Activated CD4-positive, alpha-beta T cell treated with anti-CD3 and anti-CD28 coated beads, Interleukin-2, amount 50 U/mL, for 24 hours (primary cell): ENCODE measurements at places on chromosomes 16 and 17.

DNA sequence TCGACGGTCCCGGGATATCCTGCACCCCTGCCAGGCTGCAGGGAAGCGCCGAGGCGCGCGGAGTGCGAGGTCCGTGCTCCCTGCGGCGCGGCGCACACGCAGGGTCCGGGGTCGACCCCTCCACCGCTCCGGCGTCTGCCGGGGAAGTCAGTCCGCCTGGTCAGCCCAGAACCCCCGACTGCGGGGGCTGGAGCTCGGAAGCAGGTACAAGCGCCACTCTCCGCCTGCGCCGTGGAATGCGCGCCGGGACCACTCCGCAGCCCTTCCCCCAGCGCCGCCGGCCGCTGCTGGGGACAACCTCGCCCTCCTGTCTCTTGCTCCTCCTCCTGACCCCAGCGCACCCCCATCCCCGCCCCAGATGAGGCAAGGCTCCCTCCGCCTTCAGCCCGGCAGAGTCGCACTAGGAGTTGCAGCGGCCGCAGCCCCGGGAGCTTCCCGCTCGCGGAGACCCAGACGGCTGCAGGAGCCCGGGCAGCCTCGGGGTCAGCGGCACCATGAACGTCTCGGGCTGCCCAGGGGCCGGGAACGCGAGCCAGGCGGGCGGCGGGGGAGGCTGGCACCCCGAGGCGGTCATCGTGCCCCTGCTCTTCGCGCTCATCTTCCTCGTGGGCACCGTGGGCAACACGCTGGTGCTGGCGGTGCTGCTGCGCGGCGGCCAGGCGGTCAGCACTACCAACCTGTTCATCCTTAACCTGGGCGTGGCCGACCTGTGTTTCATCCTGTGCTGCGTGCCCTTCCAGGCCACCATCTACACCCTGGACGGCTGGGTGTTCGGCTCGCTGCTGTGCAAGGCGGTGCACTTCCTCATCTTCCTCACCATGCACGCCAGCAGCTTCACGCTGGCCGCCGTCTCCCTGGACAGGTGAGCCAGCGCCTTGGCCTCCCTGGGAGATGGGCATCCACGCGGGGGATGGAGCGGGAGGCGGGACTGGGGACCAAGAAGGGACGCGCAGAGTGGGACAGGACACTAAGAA, at the start of gene GALR2:
Gene GALR2 (plus strand): TSS at position 392 of the 974 bp plus-strand sequence. CDS start 103 bp downstream, at position 495.
- no peak for DNase-seq

DNA sequence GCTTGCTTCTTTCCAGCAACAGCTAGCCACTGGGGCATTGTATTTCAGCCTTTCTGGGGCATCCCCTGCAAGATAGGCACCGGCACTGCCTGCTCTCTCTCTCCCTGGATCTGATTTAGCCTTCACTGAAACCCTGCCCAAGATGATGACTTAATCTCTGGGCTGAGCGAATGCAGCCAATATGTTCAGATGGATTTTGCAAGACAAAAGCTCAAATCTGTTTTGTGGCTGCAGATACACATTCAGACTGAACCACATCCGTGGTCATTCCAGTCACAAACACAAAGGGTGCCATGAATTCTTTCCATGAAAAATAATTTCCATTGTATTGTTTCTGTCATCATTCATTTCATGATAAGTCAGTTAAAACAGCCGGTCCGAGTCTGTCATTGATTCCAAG, 24.2 kb downstream of the SOST start:
- no peak for DNase-seq

GRCh38 chr17:17141860-17142552, 64.1 kb downstream of the PLD6 start:
- no peak for DNase-seq

GRCh38 chr16:84449156-84450140, 55.0 kb downstream of the MEAK7 start:
- no peak for DNase-seq

GRCh38 chr17:49379926-49380325, 17.9 kb upstream of the ZNF652 start:
- DNase-seq: no peak
